RCC 7860 (cell line): ENCODE measurements at places on chromosomes 16 and 17.

DNA sequence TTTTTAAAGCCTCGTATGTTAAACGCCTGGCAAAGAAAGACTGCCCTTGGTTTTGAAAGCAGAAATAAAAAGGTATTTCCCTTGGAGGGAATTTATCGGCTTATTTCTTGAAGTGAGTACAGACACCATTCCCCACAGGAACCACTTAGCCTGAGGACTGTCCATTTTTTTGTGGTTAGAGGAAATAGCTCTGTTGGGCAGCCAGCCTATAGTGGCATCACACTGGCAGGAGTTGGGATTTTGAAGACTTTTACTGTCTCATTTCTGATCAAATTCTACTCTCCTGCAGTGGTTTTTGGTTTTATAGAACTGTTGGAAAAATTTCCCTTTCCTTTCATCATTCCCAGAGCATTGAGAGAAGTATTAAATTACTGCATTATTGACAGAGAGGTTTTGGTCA is 34.1 kb upstream of the CDC6 start:
- DNase-seq, result no peak

GRCh38 chr16:72474501-72475123 is 302.7 kb upstream of the PMFBP1 start:
- DNase-seq, result peak; percentile 95

DNA sequence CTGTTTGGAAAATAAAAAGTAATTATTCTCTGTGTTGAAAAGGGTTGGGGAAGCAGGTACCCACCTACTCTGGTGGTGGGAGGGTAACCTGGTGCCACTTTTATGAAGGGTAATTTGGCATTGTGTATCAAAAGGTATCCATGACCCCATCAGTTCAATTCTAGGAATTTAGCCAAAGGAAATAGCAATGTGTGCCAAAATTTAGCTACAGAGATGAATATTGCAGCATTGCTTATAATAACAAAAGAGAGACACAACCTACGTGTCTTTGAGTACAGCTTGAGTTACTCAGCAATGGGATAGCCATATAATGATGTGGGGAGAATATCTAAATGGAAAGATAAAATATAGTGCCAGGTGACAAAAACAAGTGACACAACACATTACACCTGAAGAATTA is 170.7 kb downstream of the NTN1 start:
- DNase-seq, result no peak

GRCh38 chr16:88919936-88920335 is 53.5 kb upstream of the PABPN1L start:
- no peak for DNase-seq

DNA sequence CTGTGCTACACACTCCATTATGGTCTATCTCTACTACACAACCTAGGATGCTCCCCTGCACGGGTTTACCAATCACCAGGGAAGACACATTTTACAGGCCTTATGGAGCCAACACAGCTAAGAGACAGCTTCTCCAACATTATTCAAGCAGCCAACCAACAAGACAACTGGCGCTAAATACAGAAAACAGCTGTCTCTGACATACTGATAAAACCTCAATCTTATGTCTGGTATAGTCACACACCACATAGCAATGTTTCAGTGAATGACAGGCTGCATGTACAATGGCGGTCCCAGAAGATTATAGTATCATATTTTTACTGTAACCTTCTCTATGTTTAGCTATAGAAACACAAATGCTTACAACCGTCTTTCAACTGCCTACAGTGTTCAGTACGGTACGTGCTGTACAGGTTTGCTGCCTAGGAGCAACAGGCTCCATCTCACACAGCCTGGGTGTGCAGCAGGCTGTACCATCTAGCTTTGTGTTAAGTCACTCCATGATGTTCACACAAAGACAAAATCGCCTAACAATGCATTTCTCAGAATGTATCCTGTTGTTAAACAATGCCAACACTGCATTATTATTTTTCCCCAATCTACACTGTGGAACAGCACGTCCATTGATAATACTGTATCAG is 10.9 kb downstream of the USP22 start:
- no peak for DNase-seq
